ENCODE measurements at places on chromosomes 4 and X. TPM values are rescaled to one million over a fixed set of nuclear protein-coding genes. Genes with fewer than 3 reads are reported as not detected.

The ESX1 gene
- total RNA-seq, result not detected

The CT45A2 gene
- not detected for total RNA-seq

The C1QTNF7 gene
- total RNA-seq, result not detected

The UGT2B15 gene
- total RNA-seq, result not detected

The ITIH6 gene
- not detected for total RNA-seq

The PPARGC1A gene
- 1.6 TPM for total RNA-seq

Measured in bronchial epithelial cell (primary cell).